IMR-90 (cell line): ENCODE measurements at places on chromosomes 1 and 21. TPM values are rescaled to one million over a fixed set of nuclear protein-coding genes. Genes with fewer than 3 reads are reported as not detected.

NTMT2 gene
- total RNA-seq = not detected in 2 replicates

- DNase-seq = peak; percentile 9
Measured at GRCh38 chr1:116334868-116335635, 38.0 kb upstream of the ATP1A1 start.

DNA sequence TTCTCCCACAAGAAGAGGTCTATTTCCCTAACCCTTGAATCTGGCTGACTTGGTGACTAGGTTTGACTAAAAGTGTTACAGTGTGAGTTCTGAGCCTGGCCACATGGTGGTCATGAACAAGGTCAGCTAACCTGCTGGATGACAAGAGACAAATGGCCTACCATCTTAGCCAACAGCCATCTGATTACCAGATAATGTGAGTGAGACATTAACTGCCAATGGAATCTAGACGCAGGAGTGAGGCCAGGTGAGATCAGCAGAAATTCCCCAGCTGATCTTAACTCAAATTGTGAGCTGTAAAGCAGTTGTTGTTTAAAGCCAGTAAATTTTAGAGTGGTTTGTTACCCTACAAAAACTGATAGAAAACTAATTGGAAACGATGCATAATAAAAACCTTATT, 320.0 kb downstream of the BRINP2 start:
- no peak for DNase-seq

DNA sequence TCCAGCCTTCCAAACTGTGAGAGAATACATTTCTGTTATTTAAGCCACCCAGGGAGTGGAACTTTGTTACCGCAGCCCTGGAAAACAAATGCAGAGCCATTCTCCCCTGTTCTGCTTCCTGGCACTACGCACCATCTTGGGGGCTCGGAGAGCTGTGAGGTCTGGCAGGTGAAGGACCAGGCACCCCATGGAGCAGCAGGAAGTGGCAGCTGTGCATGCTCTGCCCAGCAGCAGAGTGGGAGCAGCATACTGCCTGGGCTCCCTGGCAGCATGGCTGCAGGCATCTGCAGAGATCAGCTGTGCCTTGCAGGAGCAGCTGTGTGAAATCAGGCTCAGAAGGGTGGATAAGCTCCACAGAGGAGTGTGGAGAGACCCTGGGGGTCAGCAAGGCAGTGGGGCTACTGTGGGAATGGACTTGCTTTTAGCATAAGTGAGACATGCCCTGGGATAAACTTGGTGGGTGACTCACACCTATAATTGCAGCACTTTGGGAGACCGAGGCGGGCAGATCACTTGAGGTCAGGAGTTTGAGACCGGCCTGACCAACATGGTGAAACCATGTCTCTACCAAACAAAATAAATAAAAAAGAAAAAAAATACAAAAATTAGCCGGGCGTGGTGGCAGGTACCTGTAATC, 17.7 kb upstream of the ZSCAN20 start:
- DNase-seq = no peak

- no peak for DNase-seq
Measured at GRCh38 chr1:226512076-226512728, 36.4 kb upstream of the STUM start.

- DNase-seq = peak; percentile 81
Measured at GRCh38 chr1:30919025-30919881, 10.7 kb upstream of the SDC3 start.

DNA sequence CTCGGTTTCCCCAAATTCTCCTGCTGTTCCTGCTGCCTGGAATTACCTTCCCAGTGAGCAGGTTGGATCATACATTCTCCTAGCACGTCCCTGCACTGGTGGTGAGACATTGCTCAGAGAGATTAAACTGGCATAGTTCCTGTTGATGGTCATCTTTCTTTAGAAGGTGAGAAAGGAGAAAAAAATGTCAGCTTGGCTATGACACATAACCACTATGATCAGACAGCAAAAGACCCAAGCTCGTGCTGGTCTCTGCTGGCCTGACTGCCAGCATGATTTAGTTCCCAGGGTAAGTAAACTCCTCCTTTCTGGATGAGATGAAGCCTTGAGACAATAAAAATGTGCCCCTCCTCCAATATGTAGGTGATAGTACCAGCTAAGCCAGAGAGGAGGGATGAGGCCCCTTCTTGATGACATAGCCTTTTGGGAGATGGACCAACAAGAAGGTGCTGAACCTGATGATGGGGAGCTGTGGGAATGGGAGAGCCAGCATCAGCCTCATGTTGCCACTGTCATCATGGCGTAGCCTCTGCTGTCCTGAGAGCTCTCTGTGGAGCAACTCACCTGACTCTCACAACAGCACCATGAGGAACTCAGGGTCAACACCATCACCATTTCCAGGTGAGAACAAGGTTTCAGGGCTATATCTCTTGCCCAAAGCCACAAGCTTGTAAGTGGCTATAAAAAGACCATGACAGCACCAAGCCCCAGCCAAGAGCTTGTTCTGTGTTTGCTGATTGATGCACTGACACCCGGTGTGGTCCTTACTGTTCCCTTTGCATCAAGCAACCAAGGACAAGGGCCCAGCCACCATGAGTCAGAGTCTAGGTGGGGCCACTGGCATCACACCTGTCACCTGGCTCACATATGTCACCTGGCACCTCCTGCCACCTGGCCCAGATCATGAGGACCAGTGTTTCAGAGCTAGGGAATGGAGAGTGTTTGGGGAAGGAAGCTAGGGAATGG, 200.0 kb downstream of the MATN1 start:
- peak; percentile 48 for DNase-seq

ADAMTS4 gene
- 0.28 and 0.72 TPM in 2 replicates for total RNA-seq

ITLN2 gene
- total RNA-seq = not detected in 2 replicates

BARHL2 gene
- not detected in 2 replicates for total RNA-seq

DNA sequence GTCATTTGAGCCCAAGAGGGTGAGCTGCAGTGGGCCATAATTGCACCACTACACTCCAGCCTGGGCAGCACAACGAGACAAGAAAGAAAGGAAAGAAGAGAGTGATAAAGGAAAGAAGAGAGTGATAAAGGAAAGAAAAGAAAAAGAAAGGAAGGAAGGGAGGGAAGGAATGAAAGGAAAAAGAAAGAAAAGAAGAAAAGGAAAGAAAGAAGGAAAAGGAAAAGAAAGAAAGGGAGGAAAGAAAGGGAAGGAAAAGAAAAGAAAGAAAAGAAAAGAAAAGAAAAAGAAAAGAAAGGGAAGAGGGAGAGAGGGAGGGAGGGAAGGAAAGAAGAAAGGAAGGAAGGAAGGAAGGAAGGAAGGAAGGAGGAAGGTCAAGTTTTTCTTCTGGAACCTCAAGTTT, 17.5 kb downstream of the TRIT1 start:
- DNase-seq = no peak

DNA sequence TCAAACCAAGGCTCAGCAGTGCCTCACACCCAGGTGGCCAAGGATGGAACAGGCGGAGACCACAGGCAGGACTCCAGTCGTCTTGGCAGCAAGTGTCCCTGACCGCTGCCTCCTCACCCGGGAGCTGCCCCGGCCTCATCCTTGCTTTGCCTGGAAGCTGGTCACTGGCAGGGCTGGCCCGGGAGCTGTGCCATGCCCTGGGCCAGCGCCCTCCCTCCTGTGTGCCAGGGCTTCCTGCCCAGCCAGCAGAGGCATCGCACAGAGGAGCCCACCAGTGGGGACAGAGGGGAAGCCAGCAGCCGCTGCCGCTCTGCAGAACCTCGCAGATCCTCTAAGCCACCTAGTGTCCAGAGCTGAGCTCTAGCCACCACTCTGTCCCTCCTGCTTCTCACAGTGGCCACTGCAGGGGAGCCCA, 7.8 kb downstream of the CASZ1 start:
- DNase-seq = no peak

RXFP4 gene
- not detected in 2 replicates for total RNA-seq
